ENCODE measurements at places on chromosomes 2 and 18.

- DNase-seq, result no peak
Observed at GRCh38 chr18:58298251-58299134, 254.5 kb downstream of the NEDD4L start.

- peak; percentile 15 for DNase-seq
Observed at GRCh38 chr18:62407660-62408059, 82.5 kb downstream of the TNFRSF11A start.

DNA sequence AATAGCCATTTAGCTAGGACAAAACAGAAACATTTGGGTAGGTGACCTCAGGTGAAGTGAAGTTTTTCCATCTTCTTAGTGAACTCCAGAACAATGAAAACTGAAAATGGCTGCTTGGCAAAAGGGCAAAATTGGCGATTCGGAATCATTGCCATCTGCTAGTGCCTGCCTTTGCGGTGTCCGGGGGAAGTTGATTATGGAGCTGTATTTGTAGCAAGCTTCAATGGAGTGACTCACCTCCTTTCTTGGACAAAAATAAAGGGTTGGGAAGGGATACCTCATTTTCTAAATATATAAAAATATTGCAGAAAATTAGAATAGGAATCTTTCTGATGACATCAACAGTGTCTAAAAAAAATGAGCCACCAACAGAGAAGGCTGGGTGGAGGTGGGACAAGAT is 460.5 kb downstream of the TGIF1 start:
- no peak for DNase-seq

- DNase-seq, result no peak
Observed at GRCh38 chr18:62572456-62572855, 49.6 kb downstream of the ZCCHC2 start.

- no peak for DNase-seq
Observed at GRCh38 chr2:100857915-100858314, 38.0 kb downstream of the NPAS2 start.

GRCh38 chr2:120508567-120509041 is 162.7 kb downstream of the INHBB start:
- no peak for DNase-seq

GRCh38 chr2:162232671-162233070 is 10.6 kb downstream of the FAP start:
- no peak for DNase-seq

DNA sequence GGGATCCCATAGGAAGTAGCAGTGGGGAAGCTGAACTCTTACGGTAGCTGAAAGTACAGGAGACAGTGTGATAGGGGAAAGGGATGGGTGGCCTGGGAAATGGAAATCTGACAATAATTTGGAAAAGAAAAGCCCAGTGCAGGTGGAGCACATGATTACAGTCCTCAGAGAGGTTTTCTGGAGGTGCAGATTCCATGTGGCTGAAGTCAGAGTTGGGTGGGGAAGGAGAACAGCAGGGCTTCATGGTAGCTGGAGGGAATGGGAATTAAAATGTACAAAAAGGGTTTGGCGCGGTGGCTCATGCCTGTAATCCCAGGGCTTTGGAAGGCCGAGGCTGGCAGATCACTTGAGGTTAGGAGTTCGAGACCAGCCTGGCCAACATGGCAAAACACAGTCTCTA is 12.2 kb downstream of the HRH4 start:
- no peak for DNase-seq

DNA sequence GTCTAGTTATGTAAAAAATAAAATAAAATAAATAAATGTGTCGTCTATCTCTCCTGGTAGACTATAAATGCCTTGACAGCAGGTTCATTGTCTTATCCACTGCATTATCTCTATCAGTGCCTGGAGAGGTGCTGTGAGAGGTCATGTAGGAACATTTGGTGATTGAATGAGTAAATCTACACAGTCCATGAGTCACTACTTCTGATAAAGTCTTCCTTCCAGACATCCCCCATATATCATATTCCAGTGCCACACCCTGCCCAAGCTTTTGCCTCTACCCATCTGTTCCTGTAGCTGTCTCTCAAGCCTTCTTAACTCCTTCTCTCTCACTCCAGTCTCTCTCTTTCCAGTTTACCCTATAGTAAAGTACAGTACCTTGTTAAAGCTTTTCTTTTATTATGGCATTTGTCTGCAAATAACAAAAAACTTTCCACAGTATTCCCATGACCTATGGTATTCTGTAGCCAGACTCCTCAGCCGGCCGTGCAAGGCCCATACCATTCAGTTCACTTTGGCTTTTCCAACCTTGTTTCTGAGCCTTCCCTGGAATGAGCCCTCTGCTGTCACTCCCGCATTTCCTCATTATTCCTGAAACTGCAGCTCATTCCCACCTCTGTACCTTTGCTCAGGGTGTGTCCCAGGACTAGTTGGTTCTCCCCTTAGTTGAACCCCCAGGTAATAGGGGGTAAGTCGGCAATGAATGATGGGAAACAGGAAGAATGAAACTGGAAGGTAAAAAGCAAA is 37.5 kb downstream of the ANXA4 start:
- DNase-seq, result no peak

- DNase-seq, result no peak
Observed at GRCh38 chr2:9015998-9016397, 12.5 kb upstream of the MBOAT2 start.

- peak; percentile 83 for DNase-seq
Observed at GRCh38 chr2:127829845-127830246, 18.9 kb upstream of the WDR33 start.

DNA sequence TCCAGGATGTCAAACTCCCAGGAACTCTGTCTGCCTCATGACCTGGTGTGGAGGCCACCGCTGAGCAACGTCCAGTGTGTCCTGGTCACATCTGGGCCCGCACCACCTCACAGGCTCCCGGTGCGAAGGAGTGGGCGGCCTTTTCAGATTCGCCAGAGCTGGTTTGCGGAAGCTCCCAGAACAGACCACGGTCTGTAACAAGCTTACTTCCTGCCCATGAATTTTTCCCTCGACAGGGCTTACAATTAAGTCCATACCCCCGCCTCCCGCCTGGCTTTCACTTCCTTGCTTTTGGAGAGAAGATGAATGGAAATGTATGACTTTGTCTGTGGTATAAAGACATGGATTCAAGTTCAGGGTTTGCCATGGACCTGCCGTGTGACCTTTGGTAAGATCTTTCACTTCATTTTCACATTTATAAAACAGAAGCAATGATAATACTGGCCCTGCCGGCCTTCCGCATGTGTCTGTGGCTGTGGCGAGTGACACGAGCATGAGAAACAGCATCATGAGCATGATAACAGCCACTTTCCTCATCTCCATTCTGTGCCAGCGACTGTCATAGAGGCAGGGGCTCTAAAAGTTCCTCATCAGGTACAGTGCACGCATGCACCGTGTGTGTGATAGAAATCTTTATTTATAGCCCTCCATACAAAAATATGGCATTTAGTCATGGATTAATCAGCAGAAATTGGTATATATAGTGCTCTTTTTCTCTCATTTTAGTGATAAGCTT is 31.0 kb upstream of the KCNF1 start:
- DNase-seq, result peak; percentile 30

DNA sequence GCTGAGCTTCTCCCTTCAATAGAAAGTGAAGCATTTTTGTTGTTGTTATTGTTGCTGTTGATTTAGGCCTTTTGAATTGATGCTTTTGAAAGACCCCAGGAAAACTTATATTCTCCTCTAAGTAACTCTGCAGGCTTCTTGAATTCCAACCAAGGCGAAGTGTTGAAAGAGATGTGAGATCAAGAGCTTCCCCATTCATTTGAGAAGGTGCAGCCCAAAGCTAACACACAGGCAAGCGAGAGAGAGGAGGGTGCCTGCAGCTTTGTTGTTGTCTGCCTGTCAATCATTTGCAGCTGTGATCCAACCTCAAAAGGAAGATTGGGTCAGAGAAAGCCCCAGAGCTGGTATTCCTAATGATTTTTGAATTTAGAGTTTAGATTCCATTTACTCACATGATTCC is 963.6 kb upstream of the CNTNAP5 start:
- DNase-seq, result no peak

- peak; percentile 9 for DNase-seq
Observed at GRCh38 chr2:217609952-217610351, 392.8 kb downstream of the TNS1 start.

DNA sequence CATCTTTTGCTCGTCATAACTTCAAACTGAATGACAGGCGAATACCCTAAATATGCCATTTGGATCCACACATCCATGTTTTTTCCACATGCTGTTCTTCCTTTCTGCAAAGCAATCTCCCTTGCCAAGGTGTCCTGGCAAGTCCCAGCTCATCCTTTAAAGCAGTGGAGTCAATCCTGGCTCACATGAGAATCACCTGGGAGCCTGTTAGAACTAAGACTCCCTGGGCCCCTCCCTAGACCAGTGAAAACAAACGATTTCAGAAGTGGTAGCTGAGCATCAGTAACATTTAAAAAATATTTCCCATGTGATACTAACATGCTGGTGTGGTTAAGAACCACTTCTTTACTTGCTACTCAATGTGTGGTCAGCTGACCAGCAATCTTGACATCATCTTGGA is 50.6 kb upstream of the PARD3B start:
- no peak for DNase-seq

DNA sequence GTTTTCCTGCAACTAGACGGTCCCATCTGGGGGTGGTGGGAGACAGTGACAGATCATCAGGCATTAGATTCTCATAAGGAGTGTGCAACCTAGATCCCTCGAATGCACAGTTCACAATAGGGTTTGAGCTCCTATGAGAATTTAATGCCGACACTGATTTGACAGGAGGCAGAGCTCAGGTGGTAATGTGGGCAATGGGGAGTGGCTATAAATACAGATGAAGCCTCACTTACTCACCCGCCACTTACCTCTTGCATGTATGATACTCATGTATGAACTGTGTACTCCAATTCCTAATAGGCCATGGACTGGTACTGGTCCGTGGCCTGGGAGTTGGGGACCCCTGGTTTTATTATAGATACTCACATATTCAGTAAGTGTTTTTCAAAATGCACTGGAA is 122.4 kb upstream of the SIX3 start:
- DNase-seq, result no peak

DNA sequence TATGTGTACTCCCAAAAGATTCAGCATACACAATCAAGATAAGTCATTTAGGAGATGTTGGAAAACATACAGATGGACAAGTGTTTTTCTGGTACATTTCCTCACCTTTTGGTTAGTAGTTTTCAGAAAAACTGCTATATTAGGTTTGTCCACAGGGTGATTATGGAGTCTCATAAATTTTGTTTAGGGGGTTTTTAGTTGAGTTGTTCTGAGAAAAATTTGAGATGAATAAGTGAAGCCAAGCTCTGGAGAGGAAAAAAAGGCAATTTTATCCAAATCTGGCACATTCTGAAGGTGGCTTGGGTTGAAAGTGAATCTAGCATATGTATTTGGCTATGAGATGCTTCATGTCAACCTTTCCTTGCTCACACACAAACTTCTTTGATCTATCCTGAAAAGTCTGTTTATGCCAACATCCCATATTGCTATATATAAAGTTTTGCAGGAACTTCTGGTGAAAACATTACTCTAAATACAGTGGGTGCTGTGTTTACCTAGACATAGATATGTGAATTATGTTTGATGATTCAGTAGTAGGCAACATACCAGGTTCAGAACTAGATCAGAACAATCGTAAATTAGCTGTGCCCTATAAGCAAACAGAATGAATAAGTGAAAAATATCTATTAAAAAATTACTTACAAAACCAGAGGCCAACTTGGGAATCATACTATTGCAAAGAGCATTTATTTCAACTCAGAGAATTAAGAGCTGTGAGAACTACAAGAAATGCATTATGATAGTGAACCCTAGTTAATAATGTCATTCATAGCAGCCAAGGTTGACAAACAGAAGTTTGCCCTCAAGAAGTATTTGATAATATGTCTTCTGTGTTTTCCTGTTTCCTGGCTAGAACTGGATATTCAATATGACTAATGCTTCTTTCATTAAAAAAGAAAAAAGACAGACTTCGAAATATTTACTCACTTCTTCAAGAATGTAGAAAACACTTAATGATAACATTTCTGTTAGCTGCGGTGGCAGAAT is 552.0 kb downstream of the IRS1 start:
- DNase-seq, result no peak

DNA sequence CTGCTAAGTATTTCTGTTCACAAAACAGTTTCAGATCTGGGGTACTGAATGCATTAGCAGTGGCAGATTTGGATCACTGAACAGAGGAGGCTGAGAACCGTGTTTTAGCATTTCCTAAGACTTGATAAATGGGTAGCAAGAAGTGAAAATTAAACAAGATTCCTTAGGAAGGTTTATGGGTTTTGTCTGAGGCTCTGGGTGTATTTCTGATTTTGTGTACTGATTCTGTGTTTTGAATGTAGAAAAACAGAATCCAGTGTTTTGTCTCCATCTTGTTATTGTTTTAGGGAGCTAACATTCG is 1.4 kb downstream of the FAM117B start:
- DNase-seq, result no peak

DNA sequence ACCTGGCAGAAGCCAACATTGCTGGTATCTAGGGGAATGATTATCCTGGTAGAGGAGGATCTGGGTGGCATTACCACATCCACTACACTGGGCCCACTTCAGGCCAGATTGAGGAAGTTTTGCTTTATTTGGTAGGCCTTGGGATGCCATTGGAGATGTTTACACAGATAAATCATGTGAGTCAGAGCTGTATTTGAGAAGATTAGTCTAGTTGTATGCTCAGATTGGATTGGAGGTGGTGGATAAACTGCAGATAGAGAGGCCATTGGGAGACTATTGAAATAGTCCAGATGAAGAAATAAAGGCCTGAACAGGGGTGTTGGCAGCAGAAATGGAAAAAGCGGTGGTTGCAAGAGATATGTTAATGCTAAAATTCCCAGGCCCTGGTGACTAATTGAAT is 81.5 kb downstream of the EFEMP1 start:
- DNase-seq, result no peak

DNA sequence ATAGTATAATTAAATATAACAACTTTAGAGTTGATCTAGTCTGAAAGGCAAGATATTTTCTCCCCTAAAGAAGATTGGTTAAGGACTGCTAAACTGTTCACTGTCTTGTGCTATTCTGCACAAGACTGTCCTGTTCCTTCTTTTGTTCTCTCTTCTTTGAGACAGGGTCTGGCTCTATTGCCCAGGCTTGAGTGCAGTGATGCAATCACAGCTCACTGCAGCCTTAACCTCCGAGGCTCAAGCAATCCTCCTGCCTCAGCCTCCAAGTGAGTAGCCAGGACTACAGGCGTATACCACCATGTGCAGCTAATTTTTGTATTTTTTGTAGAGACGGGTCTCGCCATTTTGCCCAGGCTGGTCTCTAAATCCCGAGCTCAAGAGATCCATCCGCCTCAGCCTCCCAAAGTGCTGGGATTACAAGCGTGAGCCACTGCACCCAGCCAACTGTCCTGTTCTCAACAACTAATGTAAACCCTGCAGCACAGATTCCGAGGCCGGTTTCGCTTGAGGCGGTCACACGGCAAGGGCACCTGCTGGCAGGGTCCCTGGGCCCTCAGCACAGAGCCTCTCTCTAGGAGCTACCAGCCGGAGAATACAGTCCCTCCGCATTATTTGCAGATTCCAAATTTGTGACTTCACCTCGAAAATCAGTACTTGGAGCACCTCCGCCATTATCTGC is 16.4 kb downstream of the PXDN start:
- DNase-seq, result no peak

GRCh38 chr2:28422908-28423741 is 30.5 kb downstream of the FOSL2 start:
- DNase-seq, result no peak

All from activated CD4-positive, alpha-beta T cell treated with anti-CD3 and anti-CD28 coated beads for 36 hours (primary cell).